ENCODE measurements at places on chromosomes 1 and 21.

GRCh38 chr1:41053316-41053715, 31.8 kb upstream of the SLFNL1 start:
- no peak for DNase-seq

GRCh38 chr1:15959424-15959823, 16.5 kb downstream of the ZBTB17 start:
- DNase-seq = no peak

DNA sequence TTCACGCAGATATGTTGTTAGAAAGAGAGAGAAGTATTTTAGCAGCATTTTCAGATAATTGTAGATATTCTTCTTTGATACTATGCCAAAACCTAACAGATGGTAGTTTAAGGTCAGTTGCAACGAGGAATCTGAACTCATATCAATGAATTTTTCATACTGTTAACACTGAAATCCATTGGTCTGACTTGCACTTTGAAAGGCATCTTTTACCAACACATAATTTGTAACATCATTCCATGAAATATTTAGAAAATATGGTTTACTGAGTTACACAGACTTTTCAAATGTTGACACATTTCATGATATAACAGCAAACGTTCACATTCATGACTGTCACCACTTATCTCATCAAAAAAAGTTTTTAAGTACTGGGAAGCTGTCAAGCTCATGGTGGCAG, 4.6 kb downstream of the ACBD6 start:
- DNase-seq = no peak

- DNase-seq = no peak
Measured at GRCh38 chr1:20119347-20119746, at the start of gene PLA2G2D. PLA2G2D (minus strand) TSS chr1:20119536; CDS start chr1:20119498, 38 bp downstream.

GRCh38 chr1:109790735-109791494, 27.2 kb upstream of the EPS8L3 start:
- no peak for DNase-seq

- no peak for DNase-seq
Measured at GRCh38 chr1:38089712-38090360, 43.2 kb upstream of the POU3F1 start.

- no peak for DNase-seq
Measured at GRCh38 chr1:198155253-198155652, 1.5 kb upstream of the NEK7 start.

GRCh38 chr1:53067886-53068285, 5.9 kb downstream of the PODN start:
- no peak for DNase-seq

DNA sequence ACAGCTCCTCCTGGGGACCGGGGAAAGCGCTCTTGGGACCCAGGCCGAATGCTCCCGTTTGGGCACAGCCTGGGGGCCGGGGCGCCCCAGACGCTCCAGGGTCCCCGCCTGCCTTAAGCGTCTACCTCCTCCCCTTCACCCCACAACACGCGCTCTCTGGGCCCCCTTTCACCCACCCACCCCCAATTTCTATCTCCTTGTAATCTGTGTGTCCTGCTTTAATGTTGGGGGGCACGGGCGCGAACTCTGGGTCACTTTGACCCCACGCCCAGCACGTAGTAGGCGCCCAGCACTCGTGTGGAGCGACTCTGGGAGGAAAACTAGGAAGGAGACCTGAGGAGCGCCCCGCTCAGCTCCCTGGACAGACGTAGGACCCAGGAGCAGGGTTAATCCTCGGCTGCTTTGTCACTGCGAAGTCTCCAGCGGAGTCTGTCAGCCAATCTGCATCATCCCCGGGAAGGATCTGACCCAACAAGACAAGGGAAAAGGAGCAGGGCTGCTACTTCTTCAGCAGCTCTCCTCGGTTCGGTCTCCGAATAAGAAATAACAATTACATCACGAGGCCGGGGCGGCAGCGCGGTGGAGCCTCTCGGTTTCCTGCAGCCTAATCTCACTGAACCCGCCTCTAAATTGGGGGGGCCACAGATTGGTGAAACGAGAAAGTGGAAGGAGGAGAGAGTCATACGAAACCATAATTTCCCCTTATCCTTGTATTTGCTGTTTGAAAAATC, 757 bp upstream of the NRIP1 start:
- peak; percentile 37 for DNase-seq

DNA sequence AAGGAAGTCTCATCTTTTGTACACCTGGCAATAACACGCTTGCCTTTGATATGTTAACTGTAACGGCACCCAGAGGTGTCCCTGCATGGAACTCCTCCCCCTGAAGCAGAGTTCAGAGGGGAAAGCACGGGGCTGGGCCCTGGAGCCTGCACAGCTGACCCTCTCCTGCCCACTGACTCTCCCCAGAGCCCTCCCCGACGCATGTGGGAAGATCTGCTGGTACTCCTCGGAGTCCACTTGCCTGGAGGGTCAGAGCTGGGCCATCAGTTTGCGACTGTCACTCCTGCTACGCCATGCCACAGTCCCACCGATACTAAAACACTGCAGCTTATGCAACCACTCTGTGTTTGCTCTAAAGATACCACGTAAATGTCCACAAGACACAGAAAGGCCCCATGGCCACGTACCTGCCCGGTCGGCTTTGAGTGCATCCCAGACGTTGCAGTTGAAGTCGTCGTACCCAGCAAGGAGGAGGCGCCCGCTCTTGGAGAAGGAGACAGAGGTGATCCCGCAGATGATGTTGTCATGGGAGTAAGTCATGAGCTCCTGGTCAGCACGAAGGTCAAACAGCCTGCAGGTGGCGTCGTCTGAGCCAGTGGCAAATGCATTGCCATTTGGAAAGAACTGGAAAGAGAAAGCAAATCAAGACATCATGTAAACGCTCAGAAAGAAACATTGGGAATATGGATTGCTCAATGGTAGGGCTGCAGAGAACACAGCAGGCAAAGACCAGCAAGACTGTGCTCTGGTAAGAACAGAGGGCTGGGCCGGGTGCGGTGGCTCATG, 10.6 kb upstream of the NADK start:
- no peak for DNase-seq

- no peak for DNase-seq
Measured at GRCh38 chr1:167432780-167433179, 85.5 kb downstream of the CD247 start.

- DNase-seq = no peak
Measured at GRCh38 chr1:238649200-238649599, 737.2 kb upstream of the CHRM3 start.

DNA sequence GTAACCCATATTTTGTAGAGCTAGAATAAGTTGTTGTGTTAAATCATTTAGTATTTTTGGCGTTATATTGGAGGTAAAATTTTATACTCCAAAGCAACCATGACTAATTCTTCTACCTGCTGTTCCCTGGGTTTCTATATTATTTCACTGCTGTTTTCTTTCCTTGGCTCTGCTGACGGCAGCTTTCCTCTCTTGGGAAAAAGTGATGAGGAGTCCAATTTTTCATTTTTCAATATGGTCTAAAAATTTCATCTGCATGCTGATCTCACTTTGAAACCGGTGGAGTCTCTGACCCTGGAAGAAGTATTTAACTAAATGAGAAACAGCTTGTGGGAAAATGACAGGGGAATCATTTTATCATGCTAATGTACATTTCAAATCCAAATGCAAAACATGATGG, 110.2 kb downstream of the IFI44 start:
- DNase-seq = no peak

GRCh38 chr1:170770254-170770653, 106.3 kb downstream of the PRRX1 start:
- no peak for DNase-seq

DNA sequence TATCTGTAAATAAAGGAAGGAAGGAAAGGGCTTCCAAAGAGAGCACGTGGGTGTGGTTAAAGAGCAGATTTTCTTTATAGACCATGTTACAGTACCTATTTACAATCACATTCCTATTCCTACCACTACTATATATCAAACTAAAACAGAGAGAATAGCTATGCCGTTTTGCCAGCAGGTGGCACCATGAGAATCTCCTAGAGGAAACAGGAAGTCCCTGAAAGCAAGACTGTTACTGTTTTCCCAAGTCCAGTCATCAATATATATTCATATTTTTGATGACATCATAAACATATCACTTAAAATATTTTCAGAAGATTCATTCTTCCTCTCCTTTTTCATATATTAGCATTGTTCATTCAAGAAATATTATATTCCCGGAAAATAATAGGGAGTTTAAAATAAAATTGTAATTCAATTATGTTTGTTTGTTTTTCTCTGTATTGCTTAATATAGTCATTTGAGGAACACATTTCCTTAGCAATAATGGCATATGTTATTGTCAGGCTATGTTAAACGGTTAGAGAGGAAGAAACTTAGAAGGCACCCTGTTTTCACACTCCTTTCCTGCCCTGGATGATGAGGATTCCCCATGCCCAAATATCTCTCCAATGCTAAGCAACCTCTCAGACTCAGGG, 6.6 kb downstream of the CCDC190 start:
- DNase-seq = peak; percentile 52

GRCh38 chr1:89129911-89130310, 4.0 kb upstream of the GBP2 start:
- no peak for DNase-seq

GRCh38 chr1:227789084-227790033, 26.1 kb upstream of the PRSS38 start:
- DNase-seq = no peak

DNA sequence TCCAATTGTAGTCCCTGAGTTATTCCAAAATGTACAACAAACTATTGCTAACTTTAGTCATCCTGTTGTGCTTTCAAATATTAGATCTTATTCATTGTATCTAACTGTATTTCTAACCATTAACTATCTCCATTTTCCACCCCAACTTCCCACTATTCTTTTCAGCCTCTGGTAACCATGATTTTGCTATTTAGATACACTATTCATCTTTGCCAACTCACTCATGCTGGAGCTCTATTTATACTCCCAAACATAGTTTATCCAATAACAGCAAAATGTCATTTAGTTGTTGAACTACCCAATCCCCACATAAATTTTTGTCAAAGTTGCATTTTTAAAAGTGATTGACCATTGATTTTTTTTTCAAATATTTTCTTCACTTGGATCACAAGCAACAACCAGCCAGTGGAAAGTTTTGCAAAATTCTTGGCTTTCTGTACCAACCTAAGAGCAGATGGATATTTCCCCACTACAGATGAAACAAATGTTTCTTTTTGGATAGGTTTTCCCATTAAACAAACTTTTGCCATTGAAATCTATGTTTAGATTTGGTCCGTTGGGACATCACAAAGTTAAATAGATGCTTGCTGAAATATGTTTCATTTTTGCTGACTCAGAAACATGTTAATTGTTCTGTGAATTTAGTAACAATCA, 866.0 kb downstream of the LTN1 start:
- DNase-seq = no peak

GRCh38 chr1:239233626-239234025, 152.7 kb upstream of the CHRM3 start:
- no peak for DNase-seq

GRCh38 chr1:36258960-36259344, 34.7 kb downstream of the THRAP3 start:
- DNase-seq = no peak

GRCh38 chr1:86151427-86151826, 5.1 kb downstream of the COL24A1 start:
- no peak for DNase-seq

DNA sequence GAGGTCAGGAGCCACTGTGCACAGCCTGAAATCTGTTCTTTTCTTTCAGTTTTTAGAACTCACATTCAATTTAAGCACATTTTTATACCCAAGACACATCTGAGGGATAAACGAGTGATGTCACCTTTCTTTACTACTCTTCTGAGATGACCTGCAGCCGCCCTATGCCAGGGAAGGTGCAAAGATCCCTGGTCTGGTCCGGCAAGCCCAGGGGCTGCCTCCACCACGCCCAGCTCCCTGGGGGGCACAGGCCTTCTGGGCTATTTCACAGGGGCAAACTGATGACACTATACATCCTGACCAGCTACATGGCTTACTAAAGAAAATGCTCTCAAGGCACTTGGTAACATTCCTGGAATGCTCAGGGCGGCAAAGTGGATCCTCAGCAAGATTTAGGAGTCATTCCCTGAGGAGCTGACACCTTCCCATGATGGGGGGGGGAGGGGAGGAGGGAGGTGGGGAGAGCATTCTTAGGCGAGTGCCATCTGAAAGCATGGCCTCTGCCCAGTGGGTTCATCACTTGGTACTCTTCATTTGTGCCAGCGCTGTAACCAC, 11.3 kb downstream of the MRAP start:
- no peak for DNase-seq

- no peak for DNase-seq
Measured at GRCh38 chr1:68873144-68873543, 376.3 kb upstream of the DEPDC1 start.

DNA sequence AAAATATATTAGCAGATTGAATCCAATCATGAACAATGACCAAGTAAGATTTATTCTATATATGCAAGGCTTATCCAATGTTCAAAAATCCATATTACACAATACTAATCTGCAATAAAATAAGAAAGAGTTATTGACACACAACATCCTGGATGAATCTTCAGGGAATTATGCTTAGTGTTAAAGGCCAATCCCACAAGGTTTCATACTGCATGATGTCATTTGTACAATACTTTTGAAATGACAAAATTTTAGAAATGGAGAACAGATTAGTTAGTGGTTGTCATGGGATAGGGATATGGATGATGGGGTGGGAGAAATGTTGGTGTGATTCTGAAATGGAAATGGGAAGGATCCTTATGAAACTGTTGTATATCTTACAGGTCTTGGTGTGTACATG, 425.7 kb downstream of the SIPA1L2 start:
- no peak for DNase-seq

DNA sequence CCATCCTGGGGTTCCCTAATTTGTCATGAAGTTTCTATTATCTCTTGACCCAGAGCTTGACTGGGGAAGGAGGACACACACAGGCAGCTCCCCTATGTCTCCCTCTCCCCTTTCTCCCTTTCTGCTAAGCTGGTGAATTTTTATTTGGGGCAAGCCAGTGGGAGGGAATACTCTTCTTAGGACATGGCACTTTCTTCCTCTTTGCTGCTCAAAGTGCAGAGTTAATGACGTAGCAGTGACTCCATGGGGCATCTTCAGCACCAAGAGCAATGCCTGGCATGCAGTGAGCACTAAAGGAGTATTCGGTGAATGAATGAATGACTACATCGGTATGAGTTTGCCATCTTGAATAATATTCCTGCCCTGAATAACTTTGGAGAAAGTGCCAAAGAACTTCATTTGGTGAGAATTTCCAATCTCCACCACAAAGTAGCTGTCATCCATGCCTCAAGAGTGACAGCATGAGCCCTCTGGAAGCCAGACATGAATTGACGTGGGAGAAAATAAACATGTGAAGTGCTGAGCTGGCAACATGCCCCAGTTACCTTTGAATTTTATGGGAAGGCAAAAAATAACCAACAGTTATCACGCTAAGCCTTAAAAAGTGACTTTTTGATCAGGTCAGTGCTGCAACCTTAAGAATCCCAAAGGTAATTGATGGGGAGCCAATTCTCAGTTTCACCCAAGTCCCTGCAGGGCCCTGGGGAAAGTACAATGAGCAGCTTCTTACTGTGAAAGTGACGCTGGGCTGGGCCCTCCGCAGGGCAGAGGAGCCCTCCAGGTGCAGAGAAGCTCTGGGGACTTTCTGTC, 22.1 kb upstream of the ATF3 start:
- no peak for DNase-seq

DNA sequence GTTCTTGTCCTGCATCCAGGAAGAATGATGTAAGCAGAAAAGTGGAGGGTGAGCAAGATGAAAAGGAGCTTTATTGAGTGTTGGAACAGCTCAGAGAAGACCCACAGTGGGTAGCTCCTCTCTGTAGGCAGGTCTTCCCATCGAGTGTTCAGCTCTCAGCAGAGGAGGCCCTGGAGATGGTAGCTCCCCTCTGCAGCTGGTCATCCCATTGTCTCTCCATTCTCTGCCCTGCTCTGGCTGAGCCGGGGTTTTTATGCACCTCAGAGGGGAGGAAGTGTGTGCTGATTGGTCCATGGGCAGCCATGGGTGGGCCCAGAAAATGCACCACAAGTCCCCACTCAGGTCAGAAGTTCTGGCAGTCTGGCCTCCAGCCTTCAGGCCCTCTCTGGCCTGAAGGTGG, 713.7 kb downstream of the MATN1 start:
- no peak for DNase-seq

Data from NCI-H1436 (cell line).